IMR-90 (cell line): ENCODE measurements at places on chromosomes 3 and 15. TPM values are rescaled to one million over a fixed set of nuclear protein-coding genes. Genes with fewer than 3 reads are reported as not detected.
A peak's percentile ranks its signal among the peaks of the same experiment; 100 is the strongest.

- no peak for DNase-seq
These were observed 819.9 kb upstream of the GBE1 start for GRCh38 chr3:82581350-82581749.

GRCh38 chr15:32859251-32859650 lies 141.4 kb downstream of the GREM1 start:
- no peak for DNase-seq

- DNase-seq, result no peak
These were observed 182.8 kb upstream of the TOPAZ1 start for GRCh38 chr3:44058868-44059203.

GRCh38 chr15:98134905-98135304 lies 174.4 kb downstream of the ARRDC4 start:
- DNase-seq, result no peak

GRCh38 chr3:97935842-97936241 lies 36.4 kb downstream of the RIOX2 start:
- DNase-seq, result no peak

DNA sequence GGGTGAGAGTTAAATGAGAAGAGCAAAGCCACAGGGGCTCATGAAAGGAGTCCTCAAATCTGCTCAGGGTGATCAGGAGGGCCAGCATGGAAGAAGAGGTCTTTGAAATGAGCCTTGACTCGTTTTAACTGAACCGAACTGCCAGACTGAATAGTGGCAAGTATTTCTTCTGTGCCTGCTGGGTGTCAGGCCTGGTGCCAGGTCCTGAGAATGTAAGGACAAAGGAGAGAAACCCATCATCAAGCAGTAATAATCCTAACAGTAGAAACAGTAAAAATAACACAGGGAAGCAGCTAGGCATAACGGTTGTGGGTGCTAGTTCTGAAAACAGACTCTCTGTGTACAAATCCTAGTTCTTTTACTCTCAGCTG lies 40.4 kb upstream of the SMAD3 start:
- no peak for DNase-seq

GRCh38 chr3:71858503-71859122 lies 73.7 kb upstream of the PROK2 start:
- DNase-seq, result no peak

GRCh38 chr15:63379492-63380150 lies 2.0 kb downstream of the CA12 start:
- DNase-seq, result no peak

GRCh38 chr15:23823508-23823907 lies 136.4 kb upstream of the NDN start:
- no peak for DNase-seq

- no peak for DNase-seq
These were observed 48.7 kb upstream of the OCA2 start for GRCh38 chr15:28147801-28148200.

DNA sequence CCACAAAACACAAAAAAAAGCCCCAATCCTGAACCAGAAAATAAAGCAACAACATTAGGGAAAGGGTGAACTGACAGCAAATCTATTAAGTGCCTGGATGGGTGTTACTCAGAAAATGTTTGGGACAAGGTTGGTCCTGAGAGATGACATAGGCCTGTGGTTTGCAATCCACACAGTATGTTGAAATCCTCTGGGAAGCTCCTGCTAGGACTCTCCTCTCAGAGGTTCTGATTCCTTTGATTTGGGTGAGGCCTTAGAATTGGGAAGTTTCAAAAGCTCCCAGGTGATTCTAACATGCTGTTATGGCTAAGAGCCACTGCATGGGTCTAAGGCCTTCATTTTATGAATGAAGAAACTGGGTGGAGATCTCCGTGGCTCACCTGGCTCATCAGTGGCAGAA lies 18.4 kb downstream of the CLDN1 start:
- DNase-seq, result no peak

- DNase-seq, result peak; percentile 44
These were observed 197.2 kb downstream of the KCNAB1 start for GRCh38 chr3:156317462-156318074.

GRCh38 chr15:89187301-89187985 lies 33.9 kb downstream of the RLBP1 start:
- DNase-seq, result no peak

DNA sequence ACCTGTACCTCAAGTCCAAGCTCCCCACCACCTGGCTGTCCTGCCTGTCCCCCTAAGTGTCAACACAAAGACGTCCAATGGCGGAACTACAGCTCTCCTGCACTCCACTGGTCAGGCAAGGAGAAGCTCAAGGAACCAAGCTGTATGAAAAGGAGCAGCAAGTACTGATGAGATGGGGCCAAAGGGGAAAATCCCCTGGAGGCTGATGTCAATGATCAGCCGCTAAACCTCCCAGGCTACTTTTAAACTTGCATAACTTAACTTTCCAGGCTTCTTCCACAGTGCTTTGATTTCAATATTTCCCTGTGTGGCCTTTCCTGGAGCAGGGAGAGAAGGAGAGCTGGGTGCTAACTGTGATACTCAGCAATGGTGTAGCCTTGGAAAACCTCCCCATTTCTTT lies 35.0 kb downstream of the TM4SF4 start:
- no peak for DNase-seq

DNA sequence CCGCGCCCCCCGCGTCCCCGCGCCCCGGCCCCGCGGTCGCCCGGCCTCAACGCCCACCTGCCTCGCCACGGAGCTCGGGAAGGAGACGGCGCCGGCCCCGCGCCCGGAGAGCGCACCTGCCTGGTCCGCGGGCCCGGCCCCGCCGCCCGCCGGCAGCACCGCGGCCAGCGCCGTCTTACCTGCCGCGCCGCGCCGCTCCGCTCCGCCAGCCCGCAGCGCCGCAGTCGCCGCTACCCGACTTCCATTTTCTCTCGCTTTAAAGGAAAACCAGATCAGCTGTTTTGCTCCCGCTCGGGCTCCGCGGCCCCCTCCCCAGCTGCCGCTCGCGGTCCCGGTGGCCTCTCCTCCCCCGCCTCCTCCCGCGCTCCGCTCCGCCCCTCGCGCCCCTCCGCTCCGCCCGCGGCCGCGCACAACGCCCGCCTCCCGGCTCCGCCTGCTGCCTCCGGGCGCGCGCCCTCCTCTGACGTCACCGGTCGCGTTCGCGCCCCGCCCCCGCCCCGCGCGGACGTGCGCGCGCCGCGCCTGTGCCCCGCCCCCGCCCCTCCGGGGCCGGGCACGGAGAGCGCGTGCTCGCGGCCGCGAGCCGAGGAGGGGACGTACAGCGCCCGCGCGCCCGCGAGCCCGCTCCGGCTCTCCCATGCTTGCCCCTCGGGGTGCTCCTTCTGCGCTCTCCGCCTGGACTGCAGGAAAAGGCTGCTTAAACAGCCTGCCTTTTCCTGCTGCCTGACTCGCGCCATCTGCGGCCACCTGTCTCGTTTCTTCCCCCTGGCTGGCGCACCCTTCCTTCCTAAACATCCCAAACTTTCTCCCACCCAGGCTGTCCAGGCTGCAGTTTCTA lies 159.8 kb upstream of the CHRNA7 start:
- peak; percentile 63 for DNase-seq

- DNase-seq, result no peak
These were observed 33.8 kb upstream of the EPHB1 start for GRCh38 chr3:134761213-134761612.

DNA sequence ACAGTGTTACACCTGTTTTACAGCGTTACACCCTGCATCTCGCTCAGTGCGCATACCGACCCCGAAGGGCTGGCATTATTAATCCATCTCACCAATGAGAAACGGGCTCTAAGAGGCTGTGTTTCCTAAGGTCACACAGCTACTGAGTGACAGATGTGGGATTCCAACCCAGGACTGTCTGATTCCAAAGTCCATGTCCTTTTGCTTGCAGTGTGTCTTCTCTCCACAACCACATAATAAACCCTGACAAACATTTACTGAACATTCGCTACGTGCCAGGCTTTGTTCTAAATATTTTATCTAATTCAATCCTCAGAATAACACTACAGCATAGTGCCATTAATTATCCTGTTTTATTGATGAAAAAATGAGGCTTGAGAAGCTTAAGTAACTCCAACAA lies 79.1 kb downstream of the RAB11A start:
- no peak for DNase-seq

GRCh38 chr3:123758081-123758564 lies 126.0 kb downstream of the MYLK start:
- DNase-seq, result peak; percentile 65

DNA sequence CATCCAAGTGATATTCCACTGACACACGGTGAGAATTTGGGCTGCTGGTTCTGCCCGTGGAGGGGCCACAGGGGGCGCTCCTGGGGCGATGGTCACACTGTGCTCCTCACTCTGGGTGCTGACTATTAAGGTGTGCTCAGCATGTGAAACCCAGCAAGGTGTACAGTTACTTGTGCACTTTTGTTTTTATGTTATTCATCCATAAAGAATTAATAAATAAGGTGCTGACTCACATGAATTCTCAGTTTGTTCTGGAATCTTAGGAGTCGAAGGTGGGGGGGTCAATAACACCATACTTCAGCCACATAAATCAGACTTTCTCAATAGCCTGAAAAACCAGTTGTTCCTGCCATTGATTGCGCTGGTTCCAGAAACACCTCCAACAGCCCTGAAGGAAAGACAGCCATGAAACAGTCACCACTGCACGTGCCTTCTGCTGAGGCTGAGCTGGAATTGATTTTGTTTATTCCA lies 53.5 kb upstream of the SPATA12 start:
- peak; percentile 34 for DNase-seq

DNA sequence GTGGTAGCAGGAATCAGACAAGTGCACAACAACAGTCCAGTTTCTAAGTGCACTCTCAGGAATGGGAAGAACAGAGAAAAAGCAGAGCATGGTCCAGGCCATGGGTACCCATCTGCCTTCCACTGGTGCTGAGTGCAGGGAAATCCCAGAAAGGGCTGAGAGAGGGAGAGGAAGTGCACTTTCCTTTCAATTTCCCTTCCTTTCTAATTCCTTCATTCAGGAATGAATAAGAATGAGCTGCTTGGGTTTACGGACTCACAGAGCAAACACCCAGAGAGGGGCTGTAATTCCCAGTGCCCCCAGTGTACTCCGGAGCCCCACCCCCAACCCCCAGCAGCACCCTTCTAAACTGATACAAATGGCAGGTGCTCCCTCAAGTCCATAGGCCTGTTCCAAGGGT lies 300.6 kb downstream of the FOXP1 start:
- no peak for DNase-seq

- peak; percentile 6 for DNase-seq
These were observed 177.8 kb downstream of the CBLB start for GRCh38 chr3:105691053-105691452.

GRCh38 chr15:72375501-72375845 lies 341 bp downstream of the HEXA start:
- DNase-seq, result no peak

DNA sequence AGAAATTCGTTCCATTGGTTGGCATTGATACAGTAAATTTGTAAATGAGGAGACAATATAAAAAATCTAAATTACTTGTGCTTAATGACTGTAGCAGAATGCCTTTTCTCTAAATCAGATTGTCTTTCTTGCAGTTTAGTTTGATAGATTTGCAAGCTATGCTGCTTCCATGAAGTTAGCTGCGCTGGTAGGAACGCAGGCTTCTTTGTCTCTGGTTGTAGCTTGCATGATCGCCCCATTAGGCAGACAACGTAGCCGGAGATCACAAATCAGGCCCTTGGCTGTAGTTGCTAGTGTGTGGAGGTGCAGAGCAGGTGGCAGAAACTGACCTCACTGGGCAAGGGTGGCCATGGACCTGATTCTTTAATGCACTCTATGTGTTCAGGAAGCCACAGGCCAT lies 6.1 kb downstream of the ZIC1 start:
- no peak for DNase-seq

GRCh38 chr15:67085237-67085817 lies 19.9 kb downstream of the SMAD3 start:
- no peak for DNase-seq

DNA sequence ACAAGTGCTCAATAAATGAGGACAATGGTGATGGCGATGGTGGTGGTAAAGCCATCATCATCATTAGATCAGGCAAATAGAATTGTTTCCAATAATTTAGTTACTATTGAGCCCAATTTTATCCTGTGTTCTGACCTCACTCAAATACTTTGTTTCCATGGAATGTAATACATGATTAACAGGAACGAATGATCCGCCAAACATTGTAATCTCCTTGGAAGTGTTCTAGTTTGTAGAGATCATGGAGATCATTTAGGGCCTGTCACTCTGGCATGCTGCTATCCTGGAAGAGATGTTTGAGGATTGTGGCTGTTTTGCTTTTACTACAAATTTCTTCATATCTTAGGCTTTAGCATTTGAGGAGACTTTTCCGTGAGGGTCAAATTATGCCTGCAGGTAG lies 2.8 kb downstream of the COL6A6 start:
- DNase-seq, result no peak

- peak; percentile 82 for DNase-seq
These were observed 11.4 kb downstream of the CCDC14 start for GRCh38 chr3:123949641-123950040.

DNA sequence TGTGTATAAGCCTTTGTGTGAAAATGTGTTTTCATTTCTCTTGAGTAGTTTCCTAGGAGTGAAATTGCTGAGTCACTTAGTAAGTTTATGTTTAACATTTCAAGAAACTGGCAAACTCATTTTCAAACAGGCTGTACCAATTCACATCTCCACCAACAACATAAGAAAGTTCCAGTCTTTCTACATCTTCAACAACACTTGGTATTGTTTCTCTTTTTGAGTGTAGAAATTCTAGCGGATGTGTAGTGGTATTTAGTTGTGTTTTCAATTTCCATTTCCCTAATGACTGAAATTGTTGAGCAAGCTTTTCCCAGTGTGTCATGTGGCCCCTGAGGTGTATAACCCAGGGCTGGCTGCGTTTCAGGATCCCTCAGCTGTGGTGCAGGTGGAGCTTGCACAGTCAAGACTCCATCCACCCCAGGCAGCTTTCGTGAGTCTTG lies 258.5 kb downstream of the PDCD6IP start:
- DNase-seq, result peak; percentile 49

- DNase-seq, result no peak
These were observed 1012.2 kb upstream of the CADM2 start for GRCh38 chr3:83946554-83946953.

DNA sequence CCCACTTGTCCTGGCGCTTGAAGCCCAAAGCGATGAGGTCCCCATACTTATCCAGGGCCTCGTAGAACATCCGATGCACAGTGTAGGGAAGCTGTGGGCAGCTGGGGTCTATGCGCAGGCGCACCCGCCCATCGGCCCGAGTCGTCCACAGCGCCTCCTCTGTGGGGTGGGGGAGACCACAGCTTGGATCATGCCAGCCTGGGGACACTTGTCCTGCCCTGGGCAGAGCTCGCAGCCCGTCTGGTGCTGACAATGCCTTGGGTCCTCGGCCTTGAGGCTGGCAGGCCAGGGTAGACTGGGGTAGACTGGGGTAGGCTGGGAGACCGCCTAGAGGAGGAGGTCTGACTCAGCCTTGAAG lies 39.8 kb downstream of the ACSBG1 start:
- DNase-seq, result no peak

FBXO40 gene
- not detected in 2 replicates for polyA plus RNA-seq

SLITRK3 gene
- not detected in 2 replicates for polyA plus RNA-seq

OSTN gene
- polyA plus RNA-seq, result not detected in 2 replicates

CIB1 gene
- 94.1 and 102 TPM in 2 replicates for polyA plus RNA-seq

CHRNA7 gene
- 0.07 and 0.10 TPM in 2 replicates for polyA plus RNA-seq

RAB6B gene
- polyA plus RNA-seq, result 1.2 and 1.4 TPM in 2 replicates

CFAP91 gene
- not detected in 2 replicates for polyA plus RNA-seq

ATP10A gene
- 16.0 and 16.9 TPM in 2 replicates for polyA plus RNA-seq

VEPH1 gene
- 26.0 and 30.5 TPM in 2 replicates for polyA plus RNA-seq

CD200 gene
- polyA plus RNA-seq, result 1.6 and 1.7 TPM in 2 replicates
